HS-5 (cell line): ENCODE measurements at places on chromosomes 4 and X.

DNA sequence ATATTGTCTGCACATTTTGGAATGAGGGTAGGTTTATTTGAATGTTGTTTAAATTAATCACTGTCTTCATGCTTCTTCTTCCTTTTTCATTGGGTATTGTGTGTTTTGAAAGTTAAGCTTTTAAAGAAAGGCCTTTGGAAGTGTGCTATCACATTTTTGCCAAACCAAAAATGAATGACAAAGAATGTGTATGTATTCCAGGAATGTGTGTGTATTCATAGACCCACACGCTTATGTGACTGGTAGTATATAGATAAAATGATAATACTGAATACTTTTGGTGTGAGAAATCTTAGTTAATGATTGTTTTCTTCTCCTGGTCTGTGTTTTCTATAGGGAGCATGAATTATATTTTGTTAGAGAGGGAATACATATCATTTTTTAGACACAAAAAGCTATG, 404.4 kb downstream of the TLL1 start:
- DNase-seq = peak; percentile 65

DNA sequence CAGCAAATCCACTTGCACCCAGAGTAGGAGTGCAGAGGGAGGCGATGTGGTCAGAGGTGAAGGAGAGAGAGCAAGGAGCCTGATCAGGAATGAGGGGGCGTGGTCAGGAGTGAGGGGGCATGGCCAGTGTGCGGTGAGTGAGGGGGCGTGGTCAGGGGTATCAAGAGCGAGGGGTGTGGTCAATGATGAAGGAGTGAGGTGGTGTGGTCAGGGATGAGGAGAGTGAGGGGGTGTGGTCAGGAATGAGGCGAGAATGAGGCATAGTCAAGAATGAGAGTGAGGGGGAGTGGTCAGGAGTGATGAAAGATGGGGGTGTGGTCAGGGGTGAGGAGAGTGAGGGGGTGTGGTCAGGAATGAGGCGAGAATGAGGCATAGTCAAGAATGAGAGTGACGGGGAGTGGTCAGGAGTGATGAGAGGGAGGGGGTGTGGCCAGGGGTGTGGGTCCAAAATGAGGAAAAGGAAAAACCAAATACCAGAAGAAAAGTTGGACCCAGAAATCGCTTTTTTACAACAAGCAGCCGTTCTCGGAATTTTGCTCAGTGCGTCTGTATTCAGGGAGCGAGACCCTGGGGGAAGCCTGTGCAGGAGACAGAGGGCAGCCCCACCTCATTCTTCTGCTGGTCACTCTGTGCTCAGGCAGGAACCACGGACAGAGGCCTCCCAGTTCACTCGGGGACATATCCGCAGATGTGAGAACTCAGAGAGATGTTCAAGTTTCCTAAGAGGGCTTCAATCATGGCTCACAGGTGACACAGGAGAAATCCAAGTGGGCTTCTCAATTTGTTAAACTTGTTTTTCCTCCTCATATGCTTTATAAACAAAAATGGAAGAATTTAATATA, 47.5 kb downstream of the MAGEA1 start:
- peak; percentile 52 for DNase-seq

DNA sequence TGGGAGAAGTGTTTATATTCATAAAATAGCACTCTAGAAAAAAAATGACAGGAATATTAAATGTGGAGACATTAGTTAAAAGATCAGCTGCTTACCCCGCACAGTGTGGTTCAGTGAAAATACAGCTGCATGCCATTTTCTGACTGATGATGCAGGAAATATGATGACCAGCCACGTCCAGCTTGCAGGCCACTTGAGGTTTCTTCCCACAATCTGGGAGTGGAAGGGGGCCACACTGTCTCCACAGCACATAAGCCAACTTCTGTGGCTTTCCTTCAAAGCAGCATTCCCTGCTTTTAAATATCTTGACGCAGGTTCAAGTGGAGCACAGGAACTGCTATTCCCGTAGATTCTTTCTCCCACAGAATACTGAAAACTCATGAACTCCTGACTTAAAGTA, 173.4 kb upstream of the GALNT7 start:
- DNase-seq = no peak

- no peak for DNase-seq
These were observed 112.1 kb upstream of the DDIT4L start for GRCh38 chr4:100302061-100303026.

GRCh38 chrX:139905051-139905450, 27.8 kb downstream of the ATP11C start:
- DNase-seq = no peak

GRCh38 chrX:27132862-27133261, 330.3 kb downstream of the PPP4R3C start:
- DNase-seq = no peak

GRCh38 chrX:73962948-73963347, 341.0 kb upstream of the ZCCHC13 start:
- no peak for DNase-seq

DNA sequence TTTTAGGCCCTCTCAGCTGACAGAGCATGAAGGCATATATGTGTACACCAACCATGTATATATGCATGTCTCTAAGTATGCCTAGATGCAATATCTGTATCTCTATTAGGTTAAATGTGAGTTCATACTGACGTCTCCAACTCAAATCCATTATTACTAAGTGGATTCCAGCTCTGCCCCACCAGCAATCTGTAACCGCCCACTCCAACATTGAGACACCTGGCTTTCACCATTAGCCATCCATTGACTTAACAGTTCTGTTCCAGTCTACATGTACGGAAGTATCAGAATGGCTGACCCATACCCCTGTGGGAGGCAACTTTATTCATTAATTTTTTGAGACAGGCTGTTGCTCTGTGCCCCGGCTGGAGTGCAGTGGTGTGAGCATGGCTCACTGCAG, 15.0 kb upstream of the SH3TC1 start:
- no peak for DNase-seq

- no peak for DNase-seq
These were observed 289.5 kb upstream of the PPARGC1A start for GRCh38 chr4:24179201-24179840.

GRCh38 chr4:139692309-139693012, 26.8 kb downstream of the MGST2 start:
- DNase-seq = no peak

GRCh38 chrX:123486297-123486696, 246.6 kb downstream of the THOC2 start:
- DNase-seq = no peak

DNA sequence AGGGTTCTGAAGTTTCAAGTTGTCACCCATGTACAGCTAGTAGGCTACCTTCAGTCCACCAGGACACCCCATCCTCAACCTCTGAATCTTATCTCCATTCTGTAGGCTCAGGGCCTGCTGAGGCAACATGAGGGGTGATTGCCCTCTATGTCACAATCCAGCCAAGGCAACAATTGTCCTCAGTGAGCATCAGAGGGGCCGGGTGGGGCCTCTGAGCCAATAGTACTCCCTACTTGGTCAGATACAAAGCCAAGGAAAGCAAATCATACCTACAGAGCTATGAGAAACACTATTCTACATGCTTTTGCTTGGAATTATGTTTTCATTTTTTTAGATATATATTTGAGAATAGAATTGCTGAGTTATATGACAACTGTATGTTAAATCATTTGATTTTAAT, at the start of gene ACTRT1:
Gene ACTRT1, minus strand, starts transcription at position 101 of the 400 bp plus-strand sequence. CDS start 197 bp downstream, outside the sequence.
- DNase-seq = no peak

GRCh38 chr4:158818560-158819140, 49.8 kb downstream of the FNIP2 start:
- no peak for DNase-seq

- no peak for DNase-seq
These were observed 2.9 kb downstream of the NOCT start for GRCh38 chr4:139018501-139018900.

GRCh38 chr4:56570041-56570440, 64.5 kb downstream of the ARL9 start:
- no peak for DNase-seq

- no peak for DNase-seq
These were observed 13.4 kb upstream of the SNX12 start for GRCh38 chrX:71081330-71082123.

- peak; percentile 96 for DNase-seq
These were observed 24.8 kb downstream of the PDGFC start for GRCh38 chr4:156946516-156947424.

GRCh38 chr4:23759066-23759465, 130.8 kb downstream of the PPARGC1A start:
- no peak for DNase-seq

- peak; percentile 30 for DNase-seq
These were observed 46.2 kb downstream of the NEK1 start for GRCh38 chr4:169566021-169566818.

DNA sequence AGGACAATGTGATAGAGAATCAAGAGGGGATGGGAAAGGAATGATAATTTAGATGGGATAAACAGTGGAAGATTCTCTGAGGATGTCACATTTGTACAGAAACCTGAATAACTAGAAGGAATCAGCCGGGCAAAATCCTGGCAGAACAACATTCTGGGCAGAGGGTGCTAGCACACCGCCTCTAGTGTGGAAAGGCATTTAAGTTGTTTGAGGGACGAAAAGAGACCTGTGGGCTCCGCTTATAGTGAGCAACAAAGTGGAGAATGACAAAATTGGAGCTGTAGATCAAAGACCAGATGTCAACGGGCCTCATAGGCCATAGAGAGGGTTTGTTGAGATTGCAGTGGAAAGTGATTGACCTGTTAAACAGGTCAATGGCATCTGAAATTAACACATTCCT, 596.0 kb upstream of the SLIT2 start:
- no peak for DNase-seq

- DNase-seq = no peak
These were observed 103.3 kb upstream of the PCDH18 start for GRCh38 chr4:137635601-137636000.

DNA sequence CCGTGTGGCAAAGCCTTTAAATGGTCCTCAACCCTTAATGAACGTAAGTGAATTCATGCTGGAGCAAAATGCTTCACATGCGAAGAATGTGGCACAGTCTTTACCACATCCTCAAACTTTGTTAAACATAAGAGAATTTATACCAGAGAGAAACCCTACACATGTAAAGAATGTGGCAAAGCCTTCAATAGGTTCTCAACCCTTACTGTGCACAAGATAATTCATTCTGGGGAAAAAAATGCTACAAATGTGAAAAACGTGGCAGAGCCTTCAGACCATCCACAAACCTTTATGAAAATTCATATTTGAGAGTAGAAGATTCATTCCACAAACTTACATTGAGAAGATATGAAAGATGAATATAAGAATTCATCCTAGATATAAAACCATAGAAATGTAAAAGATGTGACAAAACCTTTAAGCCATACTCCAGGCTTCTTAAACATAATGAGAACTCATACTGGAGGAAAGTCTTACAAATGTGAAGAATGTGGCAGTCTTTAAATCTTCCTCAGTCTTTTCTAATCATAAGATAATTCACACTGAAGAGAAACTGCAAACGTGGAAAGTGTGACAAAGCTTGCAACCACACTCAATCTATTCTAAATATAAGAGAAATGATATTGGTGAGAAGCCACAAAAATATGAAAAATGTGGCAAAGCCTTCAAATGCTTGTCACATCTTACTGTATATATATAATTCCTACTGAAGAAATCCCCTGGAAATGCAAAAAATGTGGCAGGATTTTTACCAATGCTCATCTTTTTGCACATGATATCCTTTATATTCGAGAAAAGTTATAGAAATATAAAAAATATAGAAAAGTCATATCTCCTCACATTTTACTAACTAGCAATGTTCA, 36.9 kb downstream of the ZNF141 start:
- DNase-seq = no peak

- DNase-seq = peak; percentile 89
These were observed 229.9 kb downstream of the COL25A1 start for GRCh38 chr4:109072595-109072994.

- no peak for DNase-seq
These were observed 67.7 kb upstream of the PJA1 start for GRCh38 chrX:69232945-69233344.

- DNase-seq = no peak
These were observed 581 bp downstream of the UBE2K start for GRCh38 chr4:39698424-39699009.

DNA sequence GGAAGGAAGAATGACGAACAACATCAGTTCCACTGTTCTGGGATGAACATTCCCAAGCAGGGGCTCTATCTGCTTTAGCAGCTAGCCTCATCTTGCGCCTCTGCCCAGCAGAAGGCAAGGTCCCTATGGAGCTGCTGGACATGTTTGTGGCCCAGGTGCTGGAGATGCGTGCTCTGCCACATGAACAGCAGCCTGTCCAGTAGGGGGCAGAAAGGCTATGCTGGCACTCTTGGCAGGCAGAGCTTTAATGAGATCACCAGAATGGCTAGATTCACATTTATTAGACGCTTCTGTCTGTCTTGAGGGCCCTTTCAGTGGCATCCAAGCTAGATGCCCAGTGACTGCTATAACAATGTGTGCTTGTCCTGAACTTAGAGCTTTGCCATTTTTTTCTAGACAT, 1826.0 kb downstream of the STIM2 start:
- peak; percentile 3 for DNase-seq

DNA sequence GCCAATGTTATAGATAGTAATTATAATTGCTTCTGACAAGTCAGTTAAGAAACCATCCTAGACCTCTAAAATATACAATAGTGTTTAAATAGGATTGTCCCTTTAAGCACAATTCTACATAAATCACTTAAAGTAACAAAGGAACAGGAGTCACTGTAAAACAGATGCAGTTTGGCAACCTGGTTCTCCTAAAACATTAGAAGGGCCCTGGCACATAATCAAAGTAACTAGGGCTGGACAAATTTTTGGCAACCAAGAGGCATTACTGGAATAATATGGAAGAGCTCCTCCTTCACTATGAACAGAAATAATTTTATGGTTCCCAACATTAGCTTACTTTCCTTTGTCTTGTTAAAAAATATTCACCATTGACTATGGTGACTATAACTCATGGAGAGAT, 75.0 kb upstream of the CCDC160 start:
- DNase-seq = no peak

DNA sequence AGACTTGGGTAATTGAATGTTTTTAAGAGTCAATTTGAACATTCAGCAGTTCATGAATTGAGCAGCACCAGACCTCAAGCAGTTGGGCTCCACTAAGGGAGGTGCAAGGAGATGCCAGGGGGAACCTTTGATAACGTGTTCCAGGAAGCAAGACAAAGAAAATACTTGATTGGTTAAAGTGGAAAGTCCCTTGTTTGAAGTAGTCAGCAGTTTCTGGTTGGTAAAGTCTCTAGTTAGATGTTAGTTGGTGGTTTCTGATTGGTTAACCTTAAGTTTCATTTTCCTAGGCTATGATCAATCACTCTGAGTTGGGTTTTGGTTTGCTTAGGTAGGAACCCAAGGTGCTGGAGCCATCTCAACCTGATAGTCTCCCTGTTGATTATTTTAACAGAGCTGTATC, 4.0 kb downstream of the HERC6 start:
- DNase-seq = no peak

DNA sequence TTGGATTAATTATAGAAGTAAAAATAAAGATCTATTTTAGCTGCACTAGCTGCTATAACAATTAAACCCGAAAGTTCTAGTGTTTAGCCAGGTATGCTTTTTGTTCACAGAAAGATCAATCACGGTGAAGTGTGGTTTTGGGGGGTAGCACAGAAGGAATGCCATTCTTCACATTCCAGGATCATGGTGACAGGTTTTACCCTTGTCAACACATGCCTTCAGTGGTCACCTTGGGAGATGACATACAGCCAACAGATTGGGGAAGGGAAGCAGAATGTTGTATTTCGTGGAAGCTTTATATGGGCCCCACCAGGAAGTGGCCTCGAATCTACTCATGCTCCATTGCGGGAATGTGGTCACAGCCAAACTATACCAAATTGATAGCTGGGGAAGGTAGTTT, 753.6 kb downstream of the RAPGEF2 start:
- no peak for DNase-seq
